Bronchial epithelial cell (primary cell): ENCODE measurements at places on chromosomes 1 and 21. TPM values are rescaled to one million over a fixed set of nuclear protein-coding genes. Genes with fewer than 3 reads are reported as not detected.

DNA sequence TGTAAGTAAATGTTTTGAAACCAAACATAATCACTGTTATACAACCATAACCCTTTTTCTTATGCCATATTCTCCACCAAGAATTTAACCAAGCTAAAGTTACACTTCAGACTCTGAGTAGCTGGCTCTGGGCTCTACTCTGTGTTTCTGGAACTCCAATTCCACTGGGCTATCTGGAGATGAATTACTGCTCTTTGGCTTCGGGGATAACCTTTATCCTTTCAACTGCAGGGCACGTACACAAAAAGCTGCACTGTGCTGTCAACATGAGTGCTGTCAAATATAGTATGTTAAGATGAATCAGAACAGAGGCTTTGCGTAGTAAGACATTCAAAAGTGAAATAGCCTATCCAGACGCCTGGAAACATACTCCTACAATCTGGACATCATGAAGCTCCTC is 500.6 kb downstream of the LTN1 start:
- no peak for DNase-seq

DNA sequence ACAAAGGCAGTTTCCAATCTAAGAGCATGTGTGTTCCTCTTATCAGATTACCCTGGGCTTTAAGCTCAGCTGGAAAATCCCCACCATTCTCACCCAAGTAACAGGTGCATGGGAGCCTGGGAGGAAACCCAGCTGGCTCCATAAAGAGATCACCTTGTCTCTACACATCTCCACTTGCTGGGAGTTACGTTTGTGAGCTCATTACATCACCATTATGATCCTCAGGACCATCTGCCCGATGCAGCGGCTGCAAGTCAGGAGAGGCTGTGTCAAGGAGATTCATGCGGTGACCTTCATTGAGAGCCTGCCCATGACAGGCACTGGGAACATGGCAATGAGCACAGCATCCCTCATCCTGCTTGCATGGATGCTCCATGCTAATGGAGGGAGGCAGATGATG is 618.0 kb downstream of the NPHP4 start:
- DNase-seq: no peak

Gene POFUT2
- total RNA-seq: 8.6 and 9.0 TPM in 2 replicates

Gene PLPPR4
- total RNA-seq: not detected in 2 replicates

Gene PLA2G2D
- total RNA-seq: not detected in 2 replicates
